ENCODE measurements at places on chromosomes 12 and 14. TPM values are rescaled to one million over a fixed set of nuclear protein-coding genes. Genes with fewer than 3 reads are reported as not detected.
A peak's percentile ranks its signal among the peaks of the same experiment; 100 is the strongest.

DNA sequence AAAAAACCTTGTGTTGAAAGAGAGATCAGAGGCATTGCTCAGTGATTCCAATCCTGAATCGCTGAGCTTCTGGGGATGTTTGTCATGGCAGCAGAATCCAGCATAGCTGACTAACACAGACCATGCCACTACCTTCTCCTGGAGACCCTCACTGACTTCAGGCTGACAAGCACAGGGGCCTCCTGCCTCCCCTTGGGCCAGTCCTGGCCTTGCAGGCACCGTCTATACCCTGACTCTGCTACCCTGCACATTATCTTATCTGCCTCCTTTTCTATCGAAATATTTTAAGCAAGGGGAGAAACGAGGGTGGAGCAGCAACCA, 139.8 kb downstream of the KIF26A start:
- no peak for DNase-seq

DNA sequence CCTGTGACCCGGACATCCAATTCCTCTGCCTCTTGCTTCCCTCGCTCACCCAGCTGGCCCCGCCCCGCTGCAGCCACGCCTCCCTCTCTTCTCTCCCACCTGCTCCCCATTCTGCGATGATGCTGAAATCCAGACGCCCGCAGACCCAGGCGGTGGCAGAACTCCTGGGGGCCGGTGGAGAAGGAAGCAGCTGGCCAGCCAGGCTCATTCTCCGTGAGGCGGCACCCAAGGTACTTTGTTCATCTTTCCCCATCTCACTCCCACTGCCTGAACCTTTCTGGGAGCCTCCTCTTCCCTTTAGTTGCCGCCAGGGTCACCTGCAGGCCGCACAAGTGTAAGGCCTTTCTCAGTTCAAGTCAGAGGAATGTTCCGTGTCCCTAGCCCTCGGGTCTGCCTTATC, 35.7 kb downstream of the FOXN4 start:
- no peak for DNase-seq

DNA sequence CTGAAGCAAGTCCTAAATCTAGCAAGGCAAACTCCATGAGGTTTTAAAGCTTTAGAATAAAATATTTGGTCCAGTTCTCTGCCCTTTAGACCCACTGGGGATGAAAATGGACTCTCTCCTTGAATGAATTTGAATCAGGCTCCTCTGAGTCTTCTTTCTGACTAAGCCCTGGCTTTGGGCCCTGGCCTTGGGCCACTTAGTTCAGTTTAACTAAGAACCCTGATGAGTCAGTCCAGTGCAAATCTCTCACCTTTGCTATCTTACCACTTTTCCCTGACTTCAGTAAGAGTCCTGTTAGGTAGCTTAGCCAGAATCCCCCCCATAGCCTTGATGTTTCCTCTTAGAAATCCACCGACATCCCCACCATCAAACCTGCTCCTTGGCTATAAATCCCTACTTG, 427.5 kb downstream of the SNAPC1 start:
- no peak for DNase-seq

DNA sequence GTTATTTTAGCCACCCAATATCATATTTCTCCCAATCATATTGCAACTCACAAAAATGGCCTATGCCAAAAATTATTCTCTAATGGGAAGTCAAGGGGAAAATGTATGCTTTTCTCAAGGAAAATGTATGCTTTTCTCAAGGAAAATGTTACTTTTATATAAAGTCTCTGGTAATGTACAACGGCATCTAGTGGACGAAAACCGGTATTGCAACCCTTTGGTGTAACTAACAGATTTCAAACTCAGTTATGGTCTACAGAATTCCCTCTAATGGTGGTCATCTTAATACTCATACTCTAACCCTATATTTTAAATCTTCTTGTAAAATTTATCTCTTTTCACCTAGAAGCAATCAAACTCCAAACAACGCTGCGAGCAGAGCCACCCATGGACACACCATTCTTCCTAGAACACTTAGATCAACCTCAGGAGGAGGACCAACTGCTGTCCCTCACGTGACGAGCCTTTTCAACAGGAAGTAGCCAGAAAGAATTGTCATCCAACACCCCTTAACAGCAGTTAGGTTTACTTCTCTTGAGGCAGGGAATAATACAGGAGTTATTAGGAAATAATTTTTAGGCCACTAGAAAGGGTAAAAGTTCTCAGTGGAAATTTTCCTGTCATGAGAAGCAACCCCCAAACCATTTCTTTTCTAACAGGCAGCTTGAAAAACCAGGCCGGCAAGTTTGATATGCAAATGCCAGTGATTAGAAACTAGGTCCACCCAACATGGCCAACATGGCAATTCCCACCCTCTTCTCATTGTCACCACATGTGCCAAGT, 20.1 kb downstream of the APOBEC1 start:
- DNase-seq, result no peak

GRCh38 chr12:124837958-124838803, 25.5 kb downstream of the SCARB1 start:
- peak; percentile 60 for DNase-seq

- DNase-seq, result no peak
Observed at GRCh38 chr14:78638926-78639325, 468.8 kb downstream of the NRXN3 start.

Gene MSRB3
- total RNA-seq, result 24.0 TPM

DNA sequence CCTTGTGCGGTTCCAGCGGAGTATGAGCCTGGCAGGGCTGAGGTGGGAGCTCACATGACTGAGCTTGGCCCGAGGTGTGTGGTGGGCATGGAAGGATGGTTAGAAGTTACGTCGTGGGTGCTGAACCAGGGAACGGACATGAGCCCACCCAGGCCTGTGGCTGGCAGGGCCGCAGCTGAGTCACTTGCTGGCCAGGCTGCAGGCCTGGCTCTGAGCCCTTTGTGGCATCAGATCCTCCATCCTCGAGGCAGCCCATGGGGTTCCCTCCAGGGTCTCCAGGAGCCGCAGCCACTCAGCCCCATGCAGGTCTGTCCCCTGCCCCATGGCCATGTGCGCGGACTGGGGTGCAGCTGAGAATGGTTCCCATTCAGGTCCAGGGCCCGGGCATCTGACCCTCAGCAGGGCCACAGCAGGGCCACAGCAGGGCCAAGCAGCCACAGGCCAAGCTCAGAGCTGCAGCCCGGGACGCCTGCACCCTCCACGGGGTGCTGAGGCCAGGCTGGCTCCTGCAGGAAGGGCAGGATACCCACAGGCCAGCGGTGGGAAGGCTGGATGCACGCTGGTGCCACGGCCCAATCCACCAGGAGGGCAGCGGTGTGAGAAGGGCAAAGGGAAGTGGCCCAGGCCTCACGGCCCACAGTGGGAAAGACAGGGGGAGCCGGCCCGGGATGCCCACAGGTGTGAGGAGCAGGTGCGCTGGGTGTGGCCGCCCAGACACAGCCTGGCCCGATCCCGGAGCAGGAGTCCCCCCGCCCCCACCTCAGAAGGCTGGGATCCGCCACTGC, 26.3 kb upstream of the ULK1 start:
- no peak for DNase-seq

- DNase-seq, result no peak
Observed at GRCh38 chr14:62689733-62690132, 355.5 kb downstream of the KCNH5 start.

DNA sequence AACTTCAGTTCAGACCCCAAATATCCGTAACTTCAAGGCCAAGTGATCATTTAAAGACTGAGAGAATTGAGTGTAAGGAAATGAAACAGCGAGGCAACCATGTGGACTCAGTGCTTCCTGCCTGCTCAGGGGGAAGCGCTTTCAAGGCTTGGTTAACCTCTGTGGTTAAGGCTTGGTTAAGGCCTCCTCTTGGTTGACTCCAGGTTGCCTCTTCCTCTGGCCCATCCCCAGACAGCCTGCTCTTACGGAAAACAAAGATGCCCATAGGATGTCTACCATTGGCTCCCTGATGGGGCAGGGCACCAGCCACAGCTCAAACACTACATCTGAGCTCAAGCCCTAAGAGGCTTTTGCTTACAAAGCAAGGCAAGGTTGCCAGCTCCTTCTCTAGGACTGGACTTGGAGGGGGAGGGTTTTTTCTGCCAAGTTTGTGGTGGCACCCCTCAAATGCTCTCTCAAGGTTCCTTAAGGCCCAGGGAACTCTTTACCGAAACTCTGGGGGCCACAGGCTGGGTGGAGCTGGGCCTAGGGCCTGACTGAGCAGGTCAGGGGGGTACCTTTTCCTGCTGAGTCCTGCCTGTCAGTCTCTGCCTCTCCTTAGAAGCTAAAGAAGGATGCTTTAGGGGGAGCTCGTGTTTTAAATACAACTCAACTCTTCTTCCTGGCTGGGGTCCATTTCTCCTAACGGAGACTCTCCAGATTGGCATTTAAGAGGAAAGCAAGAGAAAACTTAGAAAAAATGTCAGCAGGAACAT, 13.7 kb downstream of the COL2A1 start:
- DNase-seq, result peak; percentile 87

GRCh38 chr14:97283426-97283825, 486.2 kb downstream of the VRK1 start:
- no peak for DNase-seq

GRCh38 chr12:83476006-83476405, 789.3 kb downstream of the TMTC2 start:
- DNase-seq, result no peak

DNA sequence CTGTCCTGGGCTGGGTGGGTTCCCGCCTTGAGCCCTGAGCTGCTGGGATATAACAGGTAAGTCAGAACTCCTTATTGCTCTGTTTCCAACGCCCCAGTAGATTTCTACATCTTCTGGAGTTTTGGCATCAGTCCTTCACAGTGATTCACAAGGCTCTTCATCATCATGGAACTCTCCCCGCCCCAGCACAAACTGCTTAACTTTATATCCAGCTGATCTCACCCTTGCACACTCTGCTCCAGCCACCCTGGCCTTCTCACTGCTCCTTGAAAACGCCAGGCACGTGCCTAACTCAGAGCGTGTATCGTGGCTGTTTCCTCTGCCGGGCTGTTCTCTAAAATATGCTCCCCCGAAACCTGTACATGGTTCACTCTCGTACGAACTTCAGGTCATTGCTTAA, 264.9 kb downstream of the NOVA1 start:
- DNase-seq, result no peak

DNA sequence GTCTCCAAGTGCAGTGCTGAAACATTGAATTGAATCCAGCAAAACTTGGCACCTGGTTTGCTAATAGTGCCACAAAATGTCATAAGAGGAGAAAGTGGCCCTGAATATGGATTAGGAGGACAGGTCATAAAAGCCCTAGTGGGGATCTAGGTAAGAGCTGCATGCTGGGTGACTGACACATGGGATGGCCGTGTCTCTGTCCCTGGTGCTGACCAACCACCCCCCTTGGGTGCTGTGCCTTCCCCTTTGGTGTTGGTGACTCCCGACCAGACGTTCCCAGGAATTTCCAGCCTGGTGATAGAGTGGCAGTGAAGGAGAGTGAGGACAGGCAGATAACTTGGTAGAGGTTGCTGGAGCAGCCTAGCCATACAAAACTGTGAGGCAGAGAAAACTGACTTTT, 142.8 kb downstream of the VRK1 start:
- no peak for DNase-seq

GRCh38 chr12:57040750-57041149, 9.2 kb downstream of the MYO1A start:
- no peak for DNase-seq

GRCh38 chr14:30138567-30138966, 210.9 kb upstream of the PRKD1 start:
- DNase-seq, result no peak

- no peak for DNase-seq
Observed at GRCh38 chr12:49661191-49661590, 37.8 kb downstream of the PRPF40B start.

GRCh38 chr12:101634724-101635123, 40.0 kb downstream of the MYBPC1 start:
- no peak for DNase-seq

DNA sequence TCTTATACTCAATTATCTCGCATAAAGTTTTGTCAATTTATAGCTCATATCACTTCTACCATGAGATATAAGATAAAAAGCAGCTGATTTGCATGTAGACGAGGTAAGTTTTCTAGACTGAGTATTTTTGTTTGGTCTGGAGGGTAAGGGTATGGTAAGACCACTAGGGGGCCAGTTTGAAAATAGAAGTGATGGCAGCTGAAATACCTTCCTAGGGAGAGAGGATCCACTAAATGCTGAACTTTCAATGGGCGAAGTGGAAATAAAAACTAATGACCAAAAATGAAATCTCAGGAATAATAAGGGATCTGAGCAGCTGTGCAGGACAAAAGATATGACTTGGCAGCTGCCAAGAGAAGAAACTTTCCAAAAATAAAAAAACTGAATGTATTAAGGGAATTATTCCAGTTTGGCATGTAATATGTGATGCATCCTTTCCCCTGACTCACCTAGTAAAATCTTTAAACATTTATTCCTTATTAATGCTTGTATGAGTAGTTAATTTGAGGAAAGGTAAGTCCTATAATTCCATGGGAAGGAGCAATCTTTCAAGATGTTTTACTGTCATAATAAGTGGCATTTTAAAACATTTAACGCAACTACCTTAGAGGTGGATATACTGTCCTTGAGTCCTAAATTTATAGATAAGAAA, 754.5 kb downstream of the C12orf50 start:
- peak; percentile 15 for DNase-seq

Gene ZFHX2
- 1.8 TPM for total RNA-seq

Gene SERPINA10
- 0.06 TPM for total RNA-seq

Gene CLEC4E
- 1.6 TPM for total RNA-seq
